Stimulated activated CD8-positive, alpha-beta memory T cell treated with anti-CD3 and anti-CD28 coated beads, Interleukin-12 subunit alpha, Interleukin-12 subunit beta, amount 100 ng/mL, for 1 hour (primary cell): ENCODE measurements at places on chromosomes 5 and 9.
A peak's percentile ranks its signal among the peaks of the same experiment; 100 is the strongest.

GRCh38 chr5:97623441-97623840, 440.4 kb upstream of the RIOK2 start:
- no peak for DNase-seq

DNA sequence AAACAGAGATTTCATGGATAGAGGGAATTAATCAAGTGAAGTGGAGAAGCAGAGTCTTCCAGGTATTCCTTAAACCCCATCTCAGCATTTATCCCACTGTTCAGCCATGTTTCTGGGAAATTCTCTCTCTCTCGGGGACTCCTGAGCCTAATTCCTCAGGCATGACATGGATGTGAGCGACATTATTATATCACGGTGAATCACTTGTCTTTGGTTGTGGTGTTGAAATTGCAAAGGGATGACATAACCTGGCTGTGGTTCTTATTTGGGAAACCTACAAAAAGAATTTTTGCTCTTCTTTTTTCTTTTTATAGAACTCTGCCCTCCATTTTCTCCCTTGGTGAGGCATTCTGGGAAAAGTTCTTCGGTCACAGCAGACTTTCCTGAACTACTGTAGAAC, 457.9 kb upstream of the PTGER4 start:
- DNase-seq = no peak

- DNase-seq = no peak
Measured at GRCh38 chr9:34566972-34567371, 22.6 kb downstream of the CNTFR start.

GRCh38 chr9:96553070-96553469, 66.6 kb downstream of the CDC14B start:
- no peak for DNase-seq

DNA sequence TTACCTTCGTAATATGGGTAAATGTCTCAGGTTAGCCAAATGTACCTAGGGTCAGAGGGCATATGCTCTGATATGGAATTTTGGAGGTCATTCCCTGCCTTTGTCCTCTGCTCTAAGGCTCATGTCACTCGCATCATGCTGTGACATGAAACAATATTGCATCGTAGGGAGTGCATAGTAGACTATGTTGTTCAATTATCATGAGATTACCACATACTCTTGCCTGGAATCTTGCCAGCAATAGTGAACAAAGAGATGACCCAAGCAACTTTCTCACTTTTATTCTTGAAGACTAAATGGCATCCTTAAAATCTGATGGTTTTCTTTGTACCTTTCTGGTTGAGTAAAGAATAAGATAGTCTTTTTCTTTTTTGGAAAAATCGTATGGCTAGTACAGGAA, 27.6 kb downstream of the ZNF462 start:
- no peak for DNase-seq

GRCh38 chr9:95171596-95171995, 145.9 kb downstream of the FANCC start:
- DNase-seq = no peak

- DNase-seq = no peak
Measured at GRCh38 chr5:133663397-133664054, 51.2 kb upstream of the FSTL4 start.

DNA sequence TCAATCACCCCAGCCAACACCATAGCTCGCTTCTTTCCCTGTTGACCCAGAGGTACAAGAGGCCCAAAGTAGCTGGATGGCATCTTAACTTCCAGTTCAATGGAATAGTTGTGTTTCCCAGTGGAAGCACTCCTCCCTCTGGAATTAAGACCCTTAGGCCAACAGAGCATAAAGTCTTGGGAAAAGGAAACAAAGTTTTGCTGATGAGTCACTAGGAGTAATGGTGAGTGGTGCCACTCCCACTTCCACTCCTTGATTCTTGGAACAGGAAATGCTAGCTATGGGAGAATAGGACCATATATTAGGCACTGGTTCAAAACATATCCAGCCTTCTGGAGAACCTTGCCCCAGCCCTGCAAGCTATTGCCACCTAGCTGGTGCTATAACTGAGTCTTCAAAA, 44.7 kb upstream of the LMX1B start:
- no peak for DNase-seq

DNA sequence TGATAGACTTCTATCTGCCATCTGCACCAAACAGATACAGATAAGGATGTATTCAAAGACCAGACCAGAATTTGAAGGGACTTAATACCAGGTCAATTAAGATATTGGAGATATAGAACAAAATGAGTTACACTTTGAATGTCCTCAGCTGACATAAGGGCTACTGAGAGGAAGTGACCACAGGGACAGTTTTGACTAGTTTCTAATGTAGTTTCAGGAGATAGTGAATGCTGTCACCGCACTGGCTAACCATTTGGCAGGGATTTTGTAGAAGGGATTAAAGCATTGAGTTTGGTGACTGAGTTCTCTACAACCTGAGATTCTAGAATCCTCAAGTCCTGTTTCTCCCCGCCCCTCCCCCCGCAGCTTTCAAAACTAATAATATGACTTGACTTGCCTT, 22.7 kb downstream of the CCNH start:
- DNase-seq = no peak

DNA sequence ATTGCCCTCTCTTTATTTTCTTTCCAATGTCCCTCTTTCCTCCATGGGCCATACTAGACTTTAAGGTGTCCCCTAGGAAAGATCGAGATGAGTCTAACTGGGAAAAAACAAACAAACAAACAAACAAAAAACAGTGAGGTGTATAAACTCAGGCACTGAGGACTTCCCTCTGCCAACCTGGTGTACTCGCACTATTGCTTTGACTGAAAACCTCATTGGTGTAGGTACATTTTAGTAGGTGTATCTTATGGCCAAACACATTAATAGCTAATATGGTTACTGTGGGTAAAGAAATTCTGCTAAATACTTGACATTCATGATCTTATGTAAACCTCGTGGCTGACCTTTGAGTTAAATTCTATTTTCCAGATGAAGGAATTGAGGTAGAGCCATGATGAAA, 74.3 kb downstream of the TNC start:
- DNase-seq = no peak

GRCh38 chr5:175821790-175822211, 49.6 kb upstream of the CPLX2 start:
- no peak for DNase-seq

DNA sequence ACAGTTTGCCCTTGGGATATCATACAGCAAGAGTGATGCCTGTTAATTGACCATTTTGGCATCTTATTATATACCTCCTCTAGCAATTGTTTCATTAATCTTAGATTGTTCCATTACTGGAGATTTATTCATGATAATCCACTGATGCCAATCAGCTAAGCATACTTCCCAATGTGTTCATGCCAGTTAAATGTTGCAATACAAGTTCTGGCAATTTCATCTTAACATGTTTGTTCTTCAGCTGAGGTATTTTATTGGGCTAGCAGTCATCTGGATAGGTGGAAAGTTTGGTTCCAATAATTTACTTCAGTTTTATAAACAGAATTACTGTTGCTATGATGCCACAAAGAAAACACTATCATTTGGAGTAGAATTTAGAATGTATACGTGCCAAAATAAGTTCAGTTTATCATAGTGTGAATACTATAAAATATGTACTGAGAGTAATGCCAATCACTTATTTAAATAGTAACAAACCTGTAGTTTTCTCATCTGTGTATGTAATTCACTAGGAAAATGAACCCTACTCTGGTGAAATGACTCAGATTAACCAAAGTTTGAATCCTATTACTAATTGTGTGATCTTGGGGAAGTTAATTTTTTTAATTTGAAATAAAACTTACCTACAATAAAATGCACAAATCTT, 27.9 kb upstream of the IL31RA start:
- DNase-seq = no peak

GRCh38 chr5:167786871-167787578, 504.4 kb upstream of the WWC1 start:
- DNase-seq = no peak

DNA sequence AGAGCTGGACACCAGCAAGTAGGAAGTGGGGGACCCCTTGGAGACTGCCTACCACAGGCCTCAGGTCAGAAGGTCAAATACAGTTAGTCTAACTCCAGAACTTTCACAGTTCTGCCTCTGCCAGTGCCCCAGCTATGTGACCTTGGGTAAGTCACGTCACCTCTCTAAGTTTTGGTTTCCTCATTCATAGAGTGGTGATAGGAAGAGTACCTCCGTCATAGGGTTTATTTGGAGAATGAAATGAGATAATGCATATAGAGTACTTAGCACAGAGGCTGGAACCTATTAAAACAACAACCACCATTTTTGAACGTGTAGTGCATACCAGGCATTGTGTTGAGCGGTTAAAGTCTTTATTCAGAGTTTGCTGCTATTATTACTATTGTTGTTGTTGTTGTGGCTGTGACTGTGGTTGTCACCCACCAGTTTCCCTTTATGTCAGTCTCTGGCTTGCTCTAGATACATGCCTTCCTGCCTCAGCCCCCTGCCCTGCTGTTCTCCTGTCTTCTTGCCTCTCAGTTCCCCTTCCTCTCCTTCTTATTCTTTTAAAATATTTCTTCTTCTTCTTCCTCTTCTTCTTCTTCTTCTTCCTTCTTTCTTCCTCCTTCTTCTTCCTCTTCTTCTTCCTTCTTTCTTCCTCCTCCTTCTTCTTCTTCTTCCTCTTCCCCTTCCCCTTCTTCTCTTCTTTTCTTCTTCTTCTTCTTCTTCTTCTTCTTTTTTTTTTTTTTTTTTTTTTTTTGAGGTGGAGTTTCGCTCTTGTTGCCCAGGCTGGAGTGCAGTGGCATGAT, 67.8 kb downstream of the RALGPS1 start:
- no peak for DNase-seq

- no peak for DNase-seq
Measured at GRCh38 chr5:151249281-151249680, 3.7 kb upstream of the GM2A start.

- DNase-seq = no peak
Measured at GRCh38 chr5:141743866-141744272, 61.8 kb upstream of the ARAP3 start.

DNA sequence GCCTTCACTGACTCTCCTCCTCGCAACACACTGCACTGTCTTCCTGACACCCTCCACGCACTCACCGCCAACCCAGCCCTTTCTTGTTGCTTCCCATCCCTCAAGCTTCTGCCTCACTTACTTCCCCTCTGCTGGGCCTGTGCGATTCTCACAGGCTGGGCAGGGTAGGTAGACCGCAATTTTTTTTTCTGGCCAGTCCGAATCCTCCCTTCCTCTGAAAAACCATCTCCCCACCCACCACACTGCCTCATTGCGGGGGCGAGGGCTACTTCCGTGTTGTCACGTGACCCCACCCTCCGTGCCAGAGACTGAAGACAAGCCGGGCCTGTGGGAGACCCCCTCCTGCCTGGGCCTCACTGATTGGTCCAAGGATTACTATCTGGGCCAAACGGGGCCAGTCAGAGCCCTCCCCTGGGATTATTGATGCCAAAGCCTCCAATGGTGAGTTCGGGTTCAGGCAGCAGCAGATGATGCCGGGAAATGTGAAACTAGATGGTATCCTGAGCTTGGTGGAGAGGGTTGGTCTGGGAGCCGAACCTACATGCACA, 73.1 kb downstream of the STK10 start:
- DNase-seq = peak; percentile 53
